ENCODE measurements at places on chromosomes 1 and 21.

GRCh38 chr1:227901239-227901905 is 46.4 kb downstream of the WNT9A start:
- no peak for DNase-seq

GRCh38 chr1:100441146-100441545 is 88.8 kb downstream of the CDC14A start:
- no peak for DNase-seq

GRCh38 chr1:184615301-184615700 is 139.4 kb downstream of the EDEM3 start:
- peak; percentile 25 for DNase-seq

GRCh38 chr1:63074321-63074720 is 248.0 kb upstream of the FOXD3 start:
- no peak for DNase-seq

DNA sequence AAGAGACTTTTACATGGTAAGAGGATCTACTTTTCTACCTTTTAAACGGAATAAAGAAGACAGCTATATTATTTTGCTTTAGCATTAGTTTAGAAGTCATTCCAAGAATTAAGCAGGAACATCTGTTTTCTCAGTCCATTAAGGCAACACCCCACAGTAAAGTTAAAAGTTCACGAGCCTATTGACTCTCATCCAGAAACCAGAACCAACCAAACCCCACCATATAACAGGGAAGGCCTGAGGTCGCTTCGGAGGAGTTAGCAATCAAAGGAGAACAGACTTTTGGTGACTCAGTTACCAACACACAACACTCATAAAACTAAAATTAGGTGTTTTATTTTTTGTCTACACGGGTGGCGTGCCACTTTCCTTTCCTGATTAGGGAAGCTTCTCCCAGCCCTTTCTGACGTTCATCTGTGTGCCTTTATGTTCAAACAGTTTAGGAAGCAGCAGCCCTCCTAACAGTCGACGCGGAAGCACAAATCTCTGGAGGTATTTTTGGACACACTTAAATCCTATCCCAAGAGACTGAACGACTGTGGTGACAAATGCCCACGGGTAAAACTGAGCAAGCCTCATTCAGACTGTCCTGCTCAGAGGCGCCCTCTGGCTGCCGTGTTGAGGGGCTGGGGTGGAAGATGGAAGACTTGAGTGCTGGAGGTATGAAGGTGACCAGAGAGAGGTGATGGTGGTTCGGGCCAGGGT is 8.6 kb upstream of the PLA2G2C start:
- DNase-seq = peak; percentile 79

GRCh38 chr1:230581446-230582079 is 60.7 kb upstream of the COG2 start:
- peak; percentile 16 for DNase-seq

DNA sequence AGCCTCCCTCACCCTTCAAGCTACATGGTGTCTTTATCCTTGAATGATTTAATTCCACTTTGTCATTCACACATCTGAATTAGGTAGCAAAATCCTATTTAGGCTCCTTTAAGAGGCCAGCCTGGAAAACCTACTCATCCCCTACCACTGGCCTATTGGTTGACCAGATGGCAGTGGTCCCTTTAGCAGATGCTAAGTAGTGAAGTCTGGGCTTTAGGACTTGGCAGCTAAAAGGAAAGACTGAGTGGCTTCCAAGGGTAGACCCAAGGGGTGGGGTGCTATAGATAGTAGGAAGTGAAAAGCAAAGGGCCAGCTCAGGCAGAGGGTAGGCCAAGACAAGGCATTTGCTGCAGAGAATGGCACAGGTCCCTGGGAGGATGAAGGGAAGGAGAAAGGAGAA is 46.6 kb downstream of the KCNJ6 start:
- DNase-seq = no peak

DNA sequence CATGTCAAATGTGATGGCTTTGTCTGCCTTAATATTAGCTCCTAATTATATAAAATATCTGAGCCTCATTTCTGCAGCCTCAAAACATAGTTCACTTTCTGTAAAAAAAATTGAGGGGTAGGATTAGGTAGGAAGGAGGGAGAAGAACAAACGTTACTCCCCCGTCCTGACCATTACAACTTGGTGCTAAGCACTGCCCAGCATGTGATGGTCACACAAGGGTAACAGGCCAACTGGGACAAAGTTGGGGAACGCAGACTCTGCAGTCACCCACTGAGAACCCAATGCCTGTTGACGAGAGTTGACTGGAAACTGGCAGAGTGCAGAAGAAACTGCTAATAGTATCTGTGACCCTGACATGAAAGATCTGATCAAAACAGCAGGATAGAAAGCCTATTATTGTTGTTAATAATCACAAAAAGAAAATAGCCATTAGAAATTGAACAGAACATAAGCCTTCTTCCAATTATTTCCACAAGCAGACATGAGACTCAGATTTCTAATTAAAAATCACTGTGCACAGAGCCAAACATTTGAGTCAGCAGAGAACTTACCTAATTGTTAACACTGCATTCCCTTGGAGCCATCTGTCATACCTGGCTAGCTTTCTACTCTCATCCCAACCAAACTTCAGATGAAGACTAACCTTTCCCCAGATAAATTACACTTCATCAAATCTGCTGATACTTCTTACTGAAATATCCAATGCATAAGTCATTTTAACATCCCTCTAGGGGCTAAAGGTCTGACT is 5.5 kb downstream of the SORT1 start:
- DNase-seq = no peak

DNA sequence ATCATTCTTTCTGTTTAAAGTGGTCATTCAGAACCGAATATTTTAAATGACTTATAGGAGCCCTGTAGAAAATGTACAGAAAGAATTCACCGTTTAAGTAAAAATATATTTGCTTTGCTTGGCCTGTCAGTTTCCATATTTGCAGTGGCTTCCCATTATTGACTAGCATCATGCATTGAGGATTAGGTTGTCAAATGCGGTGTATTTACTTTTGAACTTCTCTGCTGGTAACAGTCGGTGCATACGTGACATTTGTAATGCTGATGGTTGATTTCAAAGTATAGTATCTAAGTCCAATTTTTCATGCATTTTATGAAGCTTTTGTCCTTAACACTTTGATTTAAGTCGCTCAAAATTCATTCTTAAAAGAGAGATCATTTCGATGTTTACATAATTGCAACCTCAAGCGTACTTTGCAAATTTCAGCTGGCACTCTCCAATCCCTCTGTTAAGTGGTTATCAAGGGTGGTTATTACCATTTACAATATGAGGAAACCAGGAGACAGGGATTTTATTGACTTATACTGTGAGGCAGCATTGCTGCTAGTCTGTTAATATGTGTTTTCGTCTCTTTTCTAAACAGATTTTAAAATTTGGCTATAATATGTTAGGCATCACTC is 201.6 kb downstream of the SDCCAG8 start:
- DNase-seq = no peak

GRCh38 chr1:216205176-216205575 is 218.1 kb downstream of the USH2A start:
- DNase-seq = no peak

DNA sequence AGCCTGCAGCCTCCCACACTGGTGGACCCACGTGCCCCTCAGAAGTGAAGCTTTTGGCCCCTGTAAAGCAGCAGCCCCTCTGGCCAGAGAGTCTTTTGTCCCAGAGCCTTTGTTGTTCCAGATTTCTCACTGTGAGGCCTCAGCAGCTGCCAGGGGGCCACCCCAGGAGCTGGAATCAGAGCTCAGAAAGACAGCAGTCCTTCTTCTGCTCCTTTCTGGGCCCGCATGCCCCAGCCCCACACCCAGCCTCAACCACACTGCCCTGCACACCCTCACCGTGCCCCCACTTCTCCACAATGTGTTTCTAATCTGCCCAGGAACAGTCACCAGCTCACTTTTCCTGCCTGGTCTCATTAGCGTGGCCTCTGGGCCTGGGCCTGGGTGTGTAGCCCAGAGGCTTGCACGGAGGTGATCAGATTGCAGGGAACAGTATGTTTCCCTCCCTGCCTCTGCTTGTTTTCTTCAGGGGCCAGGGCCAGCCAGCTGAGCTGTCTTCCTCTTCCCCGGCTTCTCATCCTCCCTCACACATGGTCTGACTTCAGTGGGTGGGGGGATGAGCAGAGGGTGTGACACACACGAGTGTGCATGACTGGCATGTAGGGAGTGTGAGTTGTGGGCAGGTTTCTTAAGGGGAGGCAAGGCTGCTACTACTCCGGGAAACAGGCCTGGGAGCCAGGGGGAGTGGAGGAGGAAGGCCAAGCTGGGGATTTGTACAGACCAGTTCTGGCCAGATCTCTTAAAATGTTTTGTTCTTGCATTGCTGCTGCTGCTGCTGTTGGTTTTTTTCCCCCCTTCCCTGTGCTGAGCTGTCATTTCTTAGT is 82.5 kb upstream of the ZNF648 start:
- peak; percentile 89 for DNase-seq

GRCh38 chr21:25934771-25935224 is 200.0 kb downstream of the GABPA start:
- no peak for DNase-seq

DNA sequence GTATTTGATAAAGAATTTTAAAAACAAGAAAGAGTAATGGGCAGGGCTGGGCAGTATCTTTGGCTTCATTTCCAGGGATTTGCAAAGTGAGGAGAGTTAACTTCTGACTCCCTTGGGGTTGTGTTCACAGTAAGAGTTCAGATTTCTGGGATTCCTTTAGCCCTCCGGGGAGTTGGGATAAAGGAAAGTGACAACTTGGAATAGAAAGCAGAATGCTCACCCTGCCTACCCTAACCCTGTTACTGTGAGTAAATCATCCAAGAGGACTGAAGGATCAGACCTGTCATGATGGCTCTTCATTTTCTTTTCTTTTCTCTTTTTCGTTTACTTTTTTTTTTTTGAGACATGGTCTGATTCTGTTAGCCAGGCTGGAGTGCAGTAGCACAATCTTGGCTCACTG is 76.1 kb downstream of the CACHD1 start:
- no peak for DNase-seq

- DNase-seq = no peak
Measured at GRCh38 chr1:9852410-9853248, 28.9 kb upstream of the CLSTN1 start.

- no peak for DNase-seq
Measured at GRCh38 chr1:99005537-99005942, 879 bp upstream of the PLPPR5 start.

GRCh38 chr1:50750021-50750619 is 209.9 kb downstream of the FAF1 start:
- DNase-seq = peak; percentile 49

GRCh38 chr1:204941421-204942338 is 71.0 kb downstream of the NFASC start:
- peak; percentile 82 for DNase-seq

- no peak for DNase-seq
Measured at GRCh38 chr1:101540161-101540560, 303.3 kb downstream of the S1PR1 start.

DNA sequence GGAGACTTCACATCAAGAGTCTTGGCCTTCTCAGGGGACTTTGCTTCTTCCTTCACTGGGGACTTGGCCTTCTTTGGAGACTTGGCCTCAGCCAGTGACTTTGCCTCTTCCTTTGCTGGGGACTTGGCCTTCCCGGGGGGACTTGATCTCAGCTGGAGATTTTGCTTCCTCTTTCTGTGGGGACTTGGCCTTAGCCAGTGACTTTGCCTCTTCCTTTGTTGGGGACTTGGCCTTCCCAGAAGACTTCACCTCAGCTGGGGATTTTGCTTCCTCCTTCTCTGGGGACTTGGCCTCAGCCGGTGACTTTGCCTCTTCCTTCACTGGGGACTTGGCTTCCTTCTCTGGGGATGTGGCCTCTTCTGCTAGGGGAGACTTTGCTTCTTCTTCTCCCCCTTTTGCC is 13.5 kb upstream of the CD2 start:
- DNase-seq = no peak

GRCh38 chr1:162067466-162067865 is 2.0 kb upstream of the NOS1AP start:
- no peak for DNase-seq

DNA sequence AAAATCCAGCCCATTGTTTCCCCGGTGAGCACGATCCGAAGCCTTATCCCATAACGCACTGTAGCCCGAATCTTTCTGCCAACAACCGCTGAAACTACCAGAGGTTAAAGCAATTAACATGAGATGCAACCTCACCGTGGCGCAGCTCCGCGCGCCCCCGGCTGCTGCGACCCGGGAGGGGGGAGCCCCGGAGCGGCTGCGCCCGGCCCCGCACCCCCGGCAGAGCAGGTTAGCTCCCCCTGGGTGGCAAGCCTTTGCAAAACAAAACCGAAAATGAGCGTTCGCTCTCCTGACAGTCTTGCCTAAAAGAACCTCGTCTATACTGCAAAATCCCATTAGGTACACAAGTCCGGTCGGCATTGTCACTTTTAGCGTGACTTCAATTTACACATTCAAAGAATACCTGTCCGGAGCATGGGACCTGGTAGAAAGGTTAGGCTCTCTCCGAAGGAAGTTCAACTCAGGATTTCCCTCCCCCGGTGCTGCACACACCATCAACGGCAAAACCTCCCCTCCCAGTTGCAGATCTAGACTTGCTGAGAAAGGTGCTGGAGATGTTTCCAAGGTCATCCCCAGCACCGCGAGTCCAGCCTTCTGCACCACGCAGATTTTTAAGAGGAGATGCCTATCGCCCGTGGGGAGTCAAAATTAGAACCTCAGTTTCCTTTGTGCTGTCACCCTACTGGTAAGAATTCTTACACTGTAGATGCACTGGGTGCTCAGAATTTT is 107.5 kb downstream of the ZNF281 start:
- DNase-seq = peak; percentile 67

- no peak for DNase-seq
Measured at GRCh38 chr1:22705586-22705985, 5.1 kb upstream of the EPHB2 start.

GRCh38 chr1:12019858-12020509 is 686 bp downstream of the MIIP start:
- DNase-seq = peak; percentile 61

DNA sequence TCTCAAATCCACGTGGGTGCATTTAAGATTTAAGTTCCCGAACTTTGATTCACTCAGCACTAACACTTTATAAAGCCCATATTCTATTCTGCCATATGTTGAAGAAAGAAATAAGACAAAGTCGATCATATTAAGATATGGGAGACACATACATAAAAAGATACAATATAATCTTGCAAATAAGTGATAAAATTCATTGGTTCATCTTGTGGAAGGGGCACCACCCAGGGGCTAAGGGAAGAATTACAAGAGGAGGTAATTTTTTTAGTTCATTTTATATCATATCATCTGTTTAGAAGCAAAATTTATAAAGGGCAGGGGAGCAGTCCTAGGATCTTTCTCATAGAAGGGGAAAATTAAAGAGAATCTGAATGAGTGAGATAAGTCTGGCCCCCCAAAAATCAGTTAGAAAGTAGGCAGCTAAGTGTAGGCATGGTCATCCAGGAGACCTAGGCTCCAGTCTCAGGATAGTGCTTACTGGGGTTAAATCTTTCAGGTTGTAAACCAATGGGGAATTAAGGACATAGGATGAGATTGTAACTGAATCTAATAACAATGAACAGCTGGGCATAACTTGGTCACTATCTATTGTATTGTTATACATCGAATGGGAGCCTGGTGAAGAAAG is 124.2 kb upstream of the L1TD1 start:
- DNase-seq = peak; percentile 38

GRCh38 chr1:11578004-11578403 is 76.2 kb downstream of the FBXO2 start:
- no peak for DNase-seq

- peak; percentile 27 for DNase-seq
Measured at GRCh38 chr1:211037095-211037494, 96.9 kb downstream of the KCNH1 start.
